ENCODE measurements at places on chromosomes 12 and 14.

DNA sequence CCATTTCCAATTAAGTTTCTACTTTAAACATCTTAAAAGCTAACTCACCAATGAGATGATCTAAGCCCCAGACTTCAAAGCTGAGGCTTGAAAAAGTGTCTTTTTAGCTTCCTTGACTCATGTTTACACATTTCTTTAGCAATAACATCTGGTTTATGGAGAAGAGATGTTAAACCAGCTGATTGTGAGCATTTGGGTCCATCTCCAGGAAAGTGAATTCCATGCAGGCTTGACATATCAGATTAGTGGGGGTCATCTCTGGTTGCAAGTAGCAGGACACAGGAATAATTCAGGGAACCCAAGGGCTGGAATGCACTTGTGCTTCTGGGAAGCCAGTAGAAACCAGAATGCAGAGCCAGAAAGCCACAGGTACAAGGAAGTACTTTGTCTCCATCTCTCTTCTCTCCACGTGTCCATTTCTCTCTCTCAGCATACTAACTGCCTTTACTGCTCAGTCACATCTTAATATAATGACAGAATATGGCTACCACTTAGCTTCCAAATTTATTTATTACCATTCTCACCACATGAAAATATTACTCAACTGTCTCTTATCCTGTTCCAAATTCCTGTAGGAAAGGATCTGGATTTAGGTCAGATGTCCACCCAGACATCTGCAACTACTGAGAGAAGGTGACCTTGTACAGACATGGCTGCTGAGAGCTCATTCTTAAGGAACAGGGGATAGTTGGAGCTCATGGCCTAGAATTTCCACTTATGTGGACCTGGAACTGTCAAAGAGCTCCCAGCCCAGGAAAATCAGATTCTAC, 104.4 kb downstream of the SCN8A start:
- DNase-seq: no peak

- DNase-seq: no peak
Measured at GRCh38 chr12:9792185-9792900, 31.6 kb upstream of the CD69 start.

DNA sequence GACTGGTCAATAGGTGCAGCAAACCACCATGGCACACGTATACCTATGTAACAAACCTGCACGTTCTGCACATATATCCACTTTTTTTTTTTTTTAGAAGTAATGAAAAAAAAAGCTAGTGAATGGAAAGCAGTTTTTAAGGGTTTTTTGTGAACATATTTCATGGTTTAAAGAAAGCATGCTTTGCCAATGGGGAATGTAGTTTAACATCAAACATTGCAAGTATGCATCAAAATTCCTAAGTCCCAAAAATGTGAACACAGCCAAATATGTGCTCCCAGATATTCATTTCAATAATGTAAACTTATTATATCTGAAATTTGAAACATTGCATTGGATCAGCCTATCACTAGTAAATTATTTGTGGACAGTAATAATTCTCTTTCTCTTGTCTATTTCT, 710.4 kb upstream of the FLRT2 start:
- DNase-seq: no peak

- no peak for DNase-seq
Measured at GRCh38 chr12:10155966-10156365, 16.0 kb downstream of the OLR1 start.

- DNase-seq: no peak
Measured at GRCh38 chr12:2653461-2653965, 141.3 kb upstream of the FKBP4 start.

- DNase-seq: no peak
Measured at GRCh38 chr14:106459971-106460730, 933.8 kb downstream of the TMEM121 start.

DNA sequence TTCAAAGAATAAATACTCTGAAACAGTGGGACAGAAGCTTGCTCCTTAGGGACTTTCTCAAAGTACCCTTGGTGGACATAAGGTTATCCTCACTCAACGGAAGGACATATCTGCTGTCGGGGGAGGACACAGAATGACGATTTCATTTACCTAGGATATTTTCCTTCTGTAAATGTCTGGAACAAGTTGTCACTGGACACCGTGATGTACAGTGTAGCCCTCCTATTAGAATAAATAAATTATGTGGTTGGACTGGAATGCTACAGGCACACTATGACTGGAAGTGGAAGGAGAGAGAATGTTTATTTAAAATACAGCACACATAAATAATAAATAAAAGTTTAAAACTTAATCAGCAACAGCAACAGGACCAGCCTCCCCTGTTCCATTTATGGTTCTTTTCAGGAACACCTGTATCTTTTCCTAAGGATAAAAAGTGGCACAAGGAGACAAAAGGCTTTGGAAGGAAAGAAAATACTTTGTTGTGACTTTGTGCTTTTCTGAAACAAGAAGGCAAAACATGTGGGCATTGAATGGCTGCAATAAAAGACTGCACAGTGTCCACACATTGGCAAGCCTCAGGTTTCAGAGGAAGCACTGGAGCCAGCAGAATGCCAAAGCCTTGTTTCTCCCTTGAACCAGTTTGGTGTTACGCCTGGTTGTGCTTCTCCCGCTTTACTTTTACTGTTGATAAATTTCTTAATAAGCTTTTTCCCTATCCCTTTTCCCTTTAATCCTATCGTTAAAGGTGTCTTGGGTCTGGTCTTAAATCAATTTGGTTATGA, 36.8 kb downstream of the FGD4 start:
- DNase-seq: no peak

DNA sequence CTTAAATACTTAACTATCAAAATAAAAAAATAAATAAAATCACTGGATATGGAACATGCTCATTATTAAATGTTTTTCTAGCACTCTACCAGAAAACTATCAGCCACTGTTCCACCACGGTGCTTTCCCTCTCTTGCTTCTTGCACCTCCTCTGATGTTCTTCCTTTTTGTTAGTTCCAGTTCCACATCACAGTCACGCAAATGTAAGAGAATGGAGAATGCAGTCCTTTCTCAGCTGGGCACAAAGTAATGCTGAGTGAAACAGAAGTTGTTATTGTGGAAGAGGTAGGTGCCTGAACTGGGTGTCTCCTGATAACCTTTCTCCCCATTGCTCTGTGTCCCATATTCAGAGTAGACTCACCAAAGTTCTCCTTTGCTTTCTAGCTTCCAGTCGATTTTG, 1116.9 kb upstream of the TMEM132C start:
- DNase-seq: no peak

DNA sequence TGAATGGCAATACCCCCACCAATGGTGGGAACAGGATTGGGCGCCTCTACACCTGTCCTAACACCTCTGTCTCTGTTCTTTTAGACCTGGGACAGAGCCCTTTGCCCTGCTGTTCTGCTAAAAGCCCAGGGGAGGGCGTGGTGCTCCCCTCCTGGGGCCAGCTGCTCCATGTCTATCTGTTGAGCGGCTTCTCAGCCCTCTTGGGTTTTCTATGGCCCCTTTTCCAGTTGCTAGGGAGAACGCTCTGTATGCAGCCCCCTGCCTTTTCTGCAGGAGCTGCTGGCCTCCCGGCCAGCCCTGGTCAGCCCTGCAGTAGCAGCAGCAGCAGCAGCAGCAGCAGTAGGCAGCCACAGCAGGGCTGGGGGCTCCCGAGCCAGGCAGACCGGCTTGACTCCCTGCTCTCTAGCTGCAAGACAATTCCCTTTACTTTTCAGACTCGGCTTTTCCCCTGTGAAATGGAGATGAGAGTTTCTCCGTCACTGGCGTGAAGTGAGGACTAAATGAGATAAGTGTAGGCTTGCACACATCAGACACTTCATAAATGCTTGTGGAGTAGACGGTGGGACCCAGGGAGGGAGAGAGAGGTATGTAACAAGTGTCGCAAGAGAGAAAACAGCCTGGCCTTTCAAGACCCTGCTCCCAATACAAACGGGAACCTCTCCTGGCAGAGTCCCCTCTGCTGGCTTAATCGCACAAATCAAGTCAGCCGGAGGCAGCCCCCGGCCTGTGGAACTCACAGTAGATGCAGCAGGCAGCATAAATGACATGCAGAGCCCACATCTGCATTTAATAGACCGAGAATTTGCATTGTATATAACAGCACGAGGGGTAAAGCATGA, 1.0 kb downstream of the RTL1 start:
- no peak for DNase-seq

DNA sequence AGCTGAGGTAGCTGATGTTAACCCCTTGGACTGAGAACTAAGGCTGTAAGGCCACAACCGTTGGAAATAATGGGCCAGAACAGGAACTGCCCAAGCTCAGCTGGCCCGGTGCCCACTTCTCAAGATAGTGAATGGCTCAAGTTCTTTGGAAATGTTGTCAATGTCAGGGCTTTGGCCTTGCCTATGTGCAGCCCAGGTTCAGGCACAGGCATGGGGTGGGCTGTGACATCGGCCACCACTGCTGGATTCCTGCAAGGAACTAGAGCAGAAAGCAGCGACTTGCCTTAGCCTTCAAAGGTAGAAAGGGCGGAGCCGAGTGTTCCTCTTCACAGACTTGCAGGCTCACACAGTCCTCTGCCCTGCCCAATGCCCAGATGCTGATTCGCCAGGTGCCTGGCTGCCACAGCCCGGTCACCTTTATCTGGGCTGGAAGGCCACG, 291.2 kb downstream of the ZFP36L1 start:
- no peak for DNase-seq

- DNase-seq: no peak
Measured at GRCh38 chr14:55641954-55642353, 61.9 kb downstream of the KTN1 start.

DNA sequence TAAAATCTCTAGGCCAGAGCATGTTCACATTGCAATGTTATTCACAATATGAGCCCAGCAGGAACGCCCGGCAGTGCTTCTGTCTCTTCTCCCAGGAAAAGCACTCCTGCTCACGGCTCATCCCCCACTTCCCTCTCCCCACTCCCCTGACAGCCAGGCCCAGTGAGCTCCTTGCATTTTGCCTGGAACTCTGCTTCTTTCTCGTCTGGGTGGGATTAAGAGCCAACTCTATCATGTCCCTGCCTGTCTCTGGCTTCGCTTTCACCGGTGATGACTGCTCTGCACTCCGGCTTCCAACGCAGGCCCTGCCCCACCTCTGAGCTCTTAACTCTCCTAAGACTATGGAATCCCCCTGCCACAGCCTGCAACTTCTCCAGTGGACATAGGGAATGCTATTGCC, 2.5 kb downstream of the PLEK2 start:
- DNase-seq: no peak

DNA sequence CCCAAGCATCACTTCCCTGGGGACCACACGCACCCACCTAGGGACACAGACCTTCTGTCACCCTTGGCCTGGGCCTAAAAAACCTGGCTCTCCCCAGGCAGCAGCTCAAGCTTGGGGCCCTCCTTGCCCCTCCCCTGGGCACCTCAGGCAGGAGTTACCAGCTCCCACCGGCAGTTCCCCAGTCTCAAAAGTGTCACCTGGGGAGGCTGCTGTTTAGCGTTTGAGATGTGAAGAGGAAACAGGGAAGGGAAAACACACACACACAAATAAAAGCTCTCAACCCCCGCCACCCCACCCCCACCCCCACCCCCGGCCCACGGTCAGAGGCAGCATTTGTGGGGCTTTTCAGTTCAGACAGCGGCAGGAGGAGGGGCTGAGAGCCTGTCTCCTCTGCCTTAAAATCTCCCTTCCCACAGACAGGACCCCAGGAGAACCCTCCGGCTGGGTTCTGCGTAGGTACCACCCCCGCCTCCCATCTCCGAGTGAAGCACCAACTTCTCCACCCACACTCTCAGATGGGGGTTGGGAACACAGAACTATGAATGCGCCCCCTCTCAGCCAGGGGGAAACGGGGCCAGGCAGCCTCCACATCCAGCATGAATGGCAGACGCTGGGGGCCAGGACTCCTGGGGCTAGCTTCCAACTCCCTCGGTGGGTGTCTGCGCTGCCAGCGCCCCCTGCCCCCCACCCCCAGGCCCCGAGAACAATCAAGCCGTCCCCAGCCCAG, 3.0 kb downstream of the NCOR2 start:
- DNase-seq: no peak

GRCh38 chr12:28991626-28992025, 157.5 kb upstream of the FAR2 start:
- DNase-seq: no peak

DNA sequence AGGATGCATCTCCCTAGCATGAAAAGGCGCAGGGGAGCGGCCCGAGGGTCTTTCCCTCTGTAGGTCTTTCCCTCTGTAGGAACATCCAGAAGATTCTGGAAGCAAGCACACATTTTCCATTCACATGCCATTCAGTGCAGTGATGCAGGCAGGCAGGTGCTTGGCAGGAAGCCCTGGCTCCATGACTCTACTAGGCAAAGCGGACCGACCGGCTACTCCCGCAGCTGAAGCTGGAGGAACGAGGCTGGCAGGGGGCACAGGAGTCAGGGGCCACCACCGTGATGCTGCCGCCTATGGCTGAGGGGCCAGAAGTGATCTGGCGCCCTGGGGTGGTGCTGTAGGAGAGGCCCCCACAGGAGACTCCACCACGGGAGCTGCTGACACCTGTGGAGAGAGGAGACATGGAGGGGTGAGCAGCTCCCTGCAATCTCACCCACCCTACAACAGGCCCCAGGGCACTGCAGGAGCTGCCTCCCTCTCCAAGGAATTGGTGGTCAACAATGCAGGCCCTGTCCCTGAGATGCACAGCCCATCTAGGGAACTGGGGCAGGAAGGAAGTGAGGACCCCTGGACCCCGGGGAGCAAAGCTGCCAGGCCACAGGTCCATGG, 6.5 kb downstream of the KRT85 start:
- DNase-seq: no peak

- no peak for DNase-seq
Measured at GRCh38 chr14:84885061-84885460, 644.9 kb upstream of the FLRT2 start.

- DNase-seq: no peak
Measured at GRCh38 chr12:48817873-48818830, at the start of gene CACNB3. Gene CACNB3 (plus strand): TSS chr12:48818496. CDS start chr12:48818930, 434 bp downstream.

DNA sequence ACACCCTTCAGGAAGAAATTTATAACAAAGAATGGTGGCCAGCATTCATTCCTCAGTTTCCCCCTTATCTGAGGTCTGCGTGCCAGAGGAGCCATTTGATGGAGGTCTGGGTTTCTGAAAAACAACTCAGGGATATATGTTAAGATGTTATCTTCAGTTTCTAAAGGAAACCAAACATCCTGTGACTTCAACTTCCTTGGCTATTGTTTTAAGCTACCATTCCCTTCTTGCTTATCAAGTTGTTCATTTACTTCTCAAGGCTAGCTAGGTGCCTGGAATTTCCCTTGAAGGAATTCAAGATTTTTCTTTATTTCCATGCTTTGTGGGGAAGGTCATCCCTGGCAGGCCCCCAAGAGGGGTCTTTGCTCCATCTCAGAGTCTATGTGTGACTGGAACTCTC, 27.1 kb upstream of the OXA1L start:
- DNase-seq: no peak

- no peak for DNase-seq
Measured at GRCh38 chr12:18415227-18415626, 153.9 kb downstream of the PIK3C2G start.

DNA sequence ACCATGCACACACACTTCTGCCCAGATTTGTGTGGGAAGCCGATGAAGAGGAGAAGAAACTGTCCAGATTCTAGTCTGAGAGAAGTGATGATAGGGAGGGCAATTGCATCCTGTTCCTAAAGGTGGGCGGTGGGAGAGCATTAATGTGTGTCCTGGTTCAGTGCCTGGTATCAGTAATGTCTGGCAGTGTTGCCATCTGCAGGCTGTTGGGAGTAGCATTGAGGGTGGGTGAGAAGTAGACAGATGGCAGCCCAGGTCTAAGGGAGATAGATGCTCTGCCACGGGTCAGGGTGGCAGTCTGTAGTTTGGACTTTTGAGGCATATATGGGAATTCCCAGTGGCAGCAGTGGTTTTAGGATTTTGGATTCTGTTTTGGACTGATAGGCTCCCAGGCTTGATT, 156.4 kb downstream of the ETNK1 start:
- no peak for DNase-seq

- no peak for DNase-seq
Measured at GRCh38 chr12:111430433-111431353, 25.0 kb downstream of the SH2B3 start.

All from hypothalamus (tissue), 51 donors.